Stimulated activated CD8-positive, alpha-beta memory T cell treated with anti-CD3 and anti-CD28 coated beads, Interleukin-2, amount 100 ng/mL, for 1 hour (primary cell): ENCODE measurements at places on chromosomes 16 and 17.

DNA sequence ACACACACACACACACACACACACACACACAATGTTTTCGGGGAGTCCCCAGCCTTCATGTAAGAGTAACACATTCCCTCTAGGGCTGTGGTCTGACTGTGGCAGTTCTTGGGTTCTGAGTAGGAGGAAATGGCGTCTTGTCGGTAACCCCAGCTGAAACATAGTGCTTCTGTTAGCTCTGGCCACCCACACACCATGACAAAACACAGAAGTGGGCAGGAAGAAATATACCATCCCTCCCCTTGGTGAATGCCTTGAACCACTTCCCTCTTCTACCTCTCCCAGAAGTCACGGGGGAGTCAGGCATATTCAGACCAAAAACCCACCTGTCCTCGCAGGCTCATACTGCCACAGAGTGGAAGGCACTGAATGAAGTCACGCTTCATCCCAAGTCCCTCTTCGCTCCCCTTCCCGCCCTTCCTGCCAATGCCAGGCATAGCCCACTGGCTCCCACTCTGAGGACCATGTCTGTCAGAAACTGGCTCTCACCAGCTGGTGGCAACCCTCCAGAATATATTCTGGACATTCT lies 11.5 kb downstream of the SLC35B1 start:
- DNase-seq, result no peak

GRCh38 chr17:55398689-55399088 lies 22.9 kb downstream of the MMD start:
- no peak for DNase-seq

DNA sequence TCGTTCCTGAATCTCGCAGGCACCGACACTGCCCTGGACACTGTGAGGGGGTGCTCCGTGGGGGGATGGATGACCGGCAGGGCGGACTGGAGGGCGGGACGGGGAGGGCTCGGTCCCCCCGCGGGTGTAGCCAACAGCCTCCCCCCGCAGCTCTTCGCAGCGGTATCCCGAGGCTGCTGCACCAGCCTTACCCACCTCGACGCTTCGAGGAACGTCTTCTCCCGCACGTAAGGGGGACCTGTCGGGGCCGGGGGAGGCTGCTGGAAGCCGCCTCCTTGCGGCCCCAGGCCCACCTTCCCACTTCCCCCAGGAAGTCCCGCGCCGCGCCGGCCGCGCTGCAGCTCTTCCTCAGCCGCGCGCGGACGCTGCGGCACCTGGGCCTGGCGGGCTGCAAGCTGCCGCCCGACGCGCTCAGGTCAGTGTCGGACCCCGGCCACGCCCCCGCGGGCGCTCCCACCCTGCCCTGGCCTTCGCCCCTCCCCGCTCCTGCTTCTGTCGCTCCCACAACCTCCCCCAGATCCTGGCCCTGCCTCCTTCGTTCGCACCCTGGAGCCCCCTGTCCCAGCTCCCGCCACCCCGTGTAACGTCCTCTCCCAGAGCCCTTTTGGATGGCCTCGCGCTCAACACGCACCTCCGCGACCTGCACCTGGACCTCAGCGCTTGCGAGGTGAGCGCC lies 3.3 kb downstream of the CARMIL2 start:
- no peak for DNase-seq

DNA sequence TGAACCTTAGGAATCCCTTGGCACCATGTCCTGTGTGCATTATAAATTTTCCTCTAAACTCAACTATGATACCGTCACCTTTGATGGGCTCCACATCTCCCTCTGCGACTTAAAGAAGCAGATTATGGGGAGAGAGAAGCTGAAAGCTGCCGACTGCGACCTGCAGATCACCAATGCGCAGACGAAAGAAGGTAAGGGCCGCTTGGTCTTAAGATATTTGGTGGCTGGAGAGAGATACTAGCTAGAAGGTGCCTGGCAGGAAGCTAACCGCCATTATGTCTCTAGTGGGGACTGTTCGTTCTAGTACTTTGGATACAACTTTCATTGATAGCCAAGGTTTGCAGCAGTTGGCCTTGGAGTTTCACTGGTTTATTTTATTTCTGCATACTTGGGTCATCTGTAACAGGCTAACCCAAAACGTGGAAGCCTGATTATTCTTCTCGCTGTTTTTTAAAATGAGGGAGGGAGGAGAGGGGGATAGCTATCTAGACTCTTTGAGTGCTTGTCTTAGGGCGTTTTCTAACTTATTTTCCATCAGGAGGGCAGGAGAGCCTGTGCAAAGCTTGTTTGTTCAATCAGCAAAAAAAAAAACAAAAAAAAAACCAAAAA lies 1.3 kb downstream of the RBBP6 start:
- DNase-seq, result no peak

DNA sequence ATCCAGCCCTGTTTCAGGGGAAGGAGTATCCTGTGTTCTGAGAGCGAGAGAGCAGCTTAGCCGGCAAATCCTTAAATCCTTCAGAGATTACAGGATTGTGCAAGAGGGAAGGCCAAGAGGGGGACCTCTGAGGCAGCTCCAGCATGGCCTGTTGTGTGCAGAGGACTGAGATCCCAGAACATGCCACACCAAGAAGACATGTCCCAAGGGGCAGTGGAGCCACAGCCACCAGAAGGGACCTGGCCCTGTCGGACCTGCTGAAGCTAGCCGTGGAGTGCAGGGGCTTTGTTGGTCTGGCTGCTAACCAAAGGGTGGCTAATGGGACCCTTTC lies 1.6 kb upstream of the MRC2 start:
- no peak for DNase-seq

- peak; percentile 37 for DNase-seq
Observed at GRCh38 chr17:35433075-35433894, 985 bp upstream of the SLFN12 start.

- DNase-seq, result no peak
Observed at GRCh38 chr16:49756775-49757558, 98.9 kb downstream of the ZNF423 start.

DNA sequence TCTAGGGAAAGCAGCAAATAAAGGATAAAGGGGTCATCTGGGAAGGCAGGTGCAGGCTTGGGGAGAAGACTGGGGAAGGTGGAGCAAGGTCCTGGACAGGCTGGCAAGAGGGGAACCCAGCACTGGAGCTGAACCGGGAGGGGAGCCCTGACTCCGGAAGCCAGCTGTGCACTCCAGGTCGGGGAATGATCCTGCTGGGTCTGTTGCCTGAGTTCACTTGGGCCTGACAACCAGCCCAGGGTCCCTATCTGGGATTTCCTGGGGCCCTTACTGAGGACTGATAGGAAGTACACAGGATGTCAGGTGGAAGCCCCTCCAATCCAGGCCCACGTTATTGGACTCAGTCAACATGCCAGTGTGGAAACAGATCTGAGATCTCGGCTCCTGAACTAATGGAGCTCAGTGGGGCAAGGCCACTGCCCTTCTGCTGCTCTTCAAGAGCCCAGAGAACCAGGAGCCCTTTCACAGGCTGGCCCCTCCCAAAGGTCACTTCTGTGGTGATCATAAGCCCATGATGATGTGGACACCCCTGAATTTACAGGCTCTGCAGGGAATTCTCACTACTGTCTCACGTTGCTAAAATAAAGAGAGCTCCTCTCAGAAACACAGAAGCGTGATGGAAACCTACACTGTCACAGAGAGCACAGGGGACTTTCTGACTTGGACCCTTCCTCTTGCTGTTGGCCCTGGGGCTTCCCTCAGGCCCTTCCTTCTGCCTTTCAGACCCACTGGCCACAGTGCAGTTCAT lies 19.9 kb upstream of the PITPNM3 start:
- no peak for DNase-seq
